ENCODE measurements at places on chromosomes 7 and 10. TPM values are rescaled to one million over a fixed set of nuclear protein-coding genes. Genes with fewer than 3 reads are reported as not detected.

DNA sequence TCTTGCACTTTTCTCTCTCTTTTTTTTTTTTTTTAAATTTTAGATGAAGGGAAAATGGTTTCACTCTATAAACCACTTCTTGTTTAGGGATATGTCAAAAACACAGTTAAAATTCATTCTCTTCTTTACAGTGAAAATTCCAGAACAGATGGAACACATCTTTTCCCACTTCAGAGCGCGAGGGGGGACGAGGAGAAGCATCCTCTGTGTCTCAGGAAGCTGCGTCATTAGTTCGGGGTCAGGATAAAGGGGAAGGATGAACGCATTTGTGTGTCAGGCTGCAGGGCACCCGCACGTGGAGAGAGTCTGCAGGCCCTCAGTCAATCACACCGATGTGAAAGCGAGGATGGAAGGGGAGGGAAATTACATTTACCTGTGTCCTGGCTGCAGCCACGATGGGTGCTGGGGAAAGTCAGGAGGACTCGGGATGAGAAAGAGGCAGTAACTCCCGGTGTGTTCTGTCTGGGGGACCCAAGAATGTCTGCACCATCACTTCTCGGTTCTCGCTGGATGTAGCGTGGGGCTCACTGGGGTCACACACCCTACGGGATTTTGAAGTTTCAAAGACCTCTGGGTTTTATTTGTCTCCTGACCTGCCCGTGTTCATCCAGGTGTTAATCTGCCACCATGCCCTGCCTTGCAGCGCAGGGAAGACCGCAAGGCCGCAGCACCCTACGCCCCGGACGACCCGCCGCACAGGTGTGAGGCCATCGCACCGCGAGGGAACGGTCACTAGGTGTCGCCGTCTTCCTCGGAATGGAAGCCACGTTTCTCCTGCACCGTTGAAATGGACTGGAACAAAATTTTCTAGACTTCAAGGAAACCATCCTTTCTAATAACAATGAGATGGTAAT lies 66.7 kb upstream of the PITRM1 start:
- H3K4me1 ChIP-seq, result peaks cover 2% of the 10 kb centered on the region
- H3K36me3 ChIP-seq, result no peaks in the 10 kb centered on the region
- H3K4me3 ChIP-seq, result no peak overlapping the region

STK31 gene
- not detected for total RNA-seq

TMEM236 gene
- 0.02 TPM for total RNA-seq

GRCh38 chr7:67896721-67897120 lies 900.1 kb downstream of the TYW1 start:
- peaks cover 2% of the 10 kb centered on the region for H3K36me3 ChIP-seq
- no peaks in the 10 kb centered on the region for H3K4me1 ChIP-seq
- H3K27ac ChIP-seq, result no peak overlapping the region

DNA sequence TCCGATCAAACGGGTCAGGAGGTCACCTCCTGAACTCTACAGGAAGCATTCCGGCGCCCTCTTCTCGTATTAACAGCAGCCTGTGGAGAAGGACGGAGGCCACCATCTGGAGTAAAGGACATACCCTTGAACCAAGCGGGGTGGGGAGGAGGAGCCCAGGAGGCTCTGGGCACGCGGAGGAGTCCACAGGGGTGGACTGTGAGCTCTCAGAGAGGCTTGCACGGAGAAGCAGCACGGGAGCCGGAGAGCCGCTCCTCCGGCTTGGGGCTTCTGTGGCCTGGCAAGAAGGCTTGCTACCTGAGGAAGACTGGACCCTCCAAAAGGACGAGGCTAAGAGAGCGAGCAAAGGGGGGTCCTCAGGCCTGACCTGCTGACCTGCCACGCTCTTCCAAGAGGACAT lies 77.9 kb downstream of the MAD1L1 start:
- H3K27me3 ChIP-seq, result no peaks in the 10 kb centered on the region
- no peaks in the 10 kb centered on the region for H3K36me3 ChIP-seq
- no peak overlapping the region for H3K27ac ChIP-seq

KAT6B gene
- 20.9 TPM for total RNA-seq

PNLIPRP3 gene
- not detected for total RNA-seq
